ENCODE measurements at places on chromosomes 5 and 9. TPM values are rescaled to one million over a fixed set of nuclear protein-coding genes. Genes with fewer than 3 reads are reported as not detected.

Gene AIF1L
- 0.16 TPM for total RNA-seq

Gene OR1J2
- total RNA-seq, result not detected

Gene SLF1
- total RNA-seq, result 1.3 TPM

Gene KIF24
- total RNA-seq, result 0.63 TPM

Gene EIF4E1B
- total RNA-seq, result not detected

Gene FAM53C
- total RNA-seq, result 32.0 TPM

Gene PCDHGA4
- total RNA-seq, result 4.7 TPM

Gene HMMR
- total RNA-seq, result 0.86 TPM

Gene CCDC192
- not detected for total RNA-seq

Gene PFN3
- total RNA-seq, result not detected

Gene NAIF1
- 17.8 TPM for total RNA-seq

Gene WHRN
- total RNA-seq, result 1.4 TPM

Gene PCDHGC5
- 3.5 TPM for total RNA-seq
